Gastrocnemius medialis (tissue), 4 donors: ENCODE measurements at places on chromosomes 12 and 14. TPM values are rescaled to one million over a fixed set of nuclear protein-coding genes. Genes with fewer than 3 reads are reported as not detected.

Gene HOXC5
- 1.4 TPM for total RNA-seq

Gene POTEM
- not detected for total RNA-seq

Gene LALBA
- not detected for total RNA-seq

DNA sequence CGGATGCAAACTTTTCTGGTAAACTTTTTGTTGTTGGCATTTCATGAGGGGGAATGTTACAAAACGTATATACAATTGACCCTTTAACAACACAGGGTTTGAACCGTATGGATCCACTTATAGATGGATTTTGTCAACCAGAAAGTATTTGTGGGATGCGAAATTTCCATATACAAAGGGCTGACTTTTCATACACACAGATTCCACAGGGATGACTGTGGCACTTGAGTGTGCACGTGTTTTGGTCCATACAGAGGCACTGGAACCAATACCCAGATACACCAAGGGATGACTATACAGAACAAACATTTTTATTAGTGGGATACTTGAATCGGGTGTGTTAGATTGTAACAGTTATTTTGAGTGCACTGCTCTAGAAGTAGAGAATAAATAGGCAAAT, 29.8 kb upstream of the CCT2 start:
- H3K27ac ChIP-seq, result no peak overlapping the region
- H3K4me3 ChIP-seq, result no peak overlapping the region
- no peak for DNase-seq
- H3K36me3 ChIP-seq, result no peaks in the 10 kb centered on the region
- H3K4me1 ChIP-seq, result peaks cover 22% of the 10 kb centered on the region

DNA sequence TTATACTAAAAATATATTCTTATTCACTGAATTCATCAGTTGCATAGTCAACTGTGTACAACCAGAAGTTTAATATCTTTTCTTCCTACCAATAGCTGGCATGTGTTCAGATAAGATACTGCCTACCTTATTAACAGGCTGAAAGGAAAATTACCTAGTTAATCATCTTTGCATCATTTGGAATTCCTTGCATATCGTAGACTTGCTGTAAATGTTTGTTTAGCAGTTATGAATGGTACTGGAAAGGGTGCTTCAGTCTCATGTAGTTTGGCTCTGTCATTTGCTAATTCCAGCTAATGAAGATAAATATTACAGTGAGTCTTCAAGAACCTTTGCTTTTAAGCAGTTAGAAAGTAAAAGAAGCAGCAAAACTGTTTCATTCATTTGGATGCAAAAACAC, 84.4 kb downstream of the PPHLN1 start:
- DNase-seq, result no peak
- H3K36me3 ChIP-seq, result no peaks in the 10 kb centered on the region
- no peak overlapping the region for H3K4me3 ChIP-seq
- no peak overlapping the region for H3K27ac ChIP-seq

Gene MYL2
- total RNA-seq, result 2,581 TPM

GRCh38 chr14:92601757-92602417, 88.3 kb downstream of the RIN3 start:
- no peaks in the 10 kb centered on the region for H3K4me1 ChIP-seq
- no peak for DNase-seq
- no peaks in the 10 kb centered on the region for H3K36me3 ChIP-seq
- no peaks in the 10 kb centered on the region for H3K27me3 ChIP-seq
- no peak overlapping the region for H3K27ac ChIP-seq

DNA sequence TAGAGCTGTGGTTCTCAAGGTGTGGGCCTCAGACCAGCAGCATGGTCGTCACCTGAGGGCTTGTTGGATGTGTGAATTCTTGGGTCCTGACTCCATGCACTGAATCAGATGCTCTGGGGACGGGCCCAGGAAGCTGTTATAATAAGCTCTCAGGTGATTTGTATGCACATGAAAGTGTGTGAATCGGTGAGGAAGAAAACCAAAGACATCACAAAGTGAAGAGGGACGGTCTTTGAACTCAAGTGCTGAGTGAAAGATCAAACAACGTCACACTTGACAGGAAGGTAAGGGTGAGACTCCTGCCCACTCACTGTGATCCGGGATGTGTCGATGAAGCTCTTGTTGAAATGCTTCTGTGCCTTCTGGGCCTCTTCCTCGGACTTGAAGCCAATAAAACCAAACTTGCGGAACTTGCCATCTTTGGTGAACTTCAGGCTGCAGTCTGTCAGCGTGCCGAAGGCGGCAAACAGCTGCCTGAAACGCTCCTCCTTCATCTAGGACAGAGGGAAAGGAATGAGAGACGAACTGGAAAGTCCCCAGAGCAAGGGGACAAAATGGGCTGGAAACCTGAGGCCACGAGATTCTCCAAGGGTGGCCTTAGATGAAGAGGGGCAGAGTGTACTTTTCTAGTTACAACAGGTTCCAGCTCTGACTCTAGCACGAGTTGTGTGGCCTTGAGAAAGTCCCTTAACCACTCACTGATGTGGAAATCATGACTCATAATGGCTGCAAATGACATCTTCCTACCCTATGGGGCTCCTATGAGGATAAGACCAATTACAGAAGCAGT, 4.0 kb downstream of the RBM19 start:
- no peak overlapping the region for H3K27ac ChIP-seq
- no peak overlapping the region for H3K4me3 ChIP-seq
- no peak for DNase-seq
- no peaks in the 10 kb centered on the region for H3K27me3 ChIP-seq
- no peaks in the 10 kb centered on the region for H3K36me3 ChIP-seq

DNA sequence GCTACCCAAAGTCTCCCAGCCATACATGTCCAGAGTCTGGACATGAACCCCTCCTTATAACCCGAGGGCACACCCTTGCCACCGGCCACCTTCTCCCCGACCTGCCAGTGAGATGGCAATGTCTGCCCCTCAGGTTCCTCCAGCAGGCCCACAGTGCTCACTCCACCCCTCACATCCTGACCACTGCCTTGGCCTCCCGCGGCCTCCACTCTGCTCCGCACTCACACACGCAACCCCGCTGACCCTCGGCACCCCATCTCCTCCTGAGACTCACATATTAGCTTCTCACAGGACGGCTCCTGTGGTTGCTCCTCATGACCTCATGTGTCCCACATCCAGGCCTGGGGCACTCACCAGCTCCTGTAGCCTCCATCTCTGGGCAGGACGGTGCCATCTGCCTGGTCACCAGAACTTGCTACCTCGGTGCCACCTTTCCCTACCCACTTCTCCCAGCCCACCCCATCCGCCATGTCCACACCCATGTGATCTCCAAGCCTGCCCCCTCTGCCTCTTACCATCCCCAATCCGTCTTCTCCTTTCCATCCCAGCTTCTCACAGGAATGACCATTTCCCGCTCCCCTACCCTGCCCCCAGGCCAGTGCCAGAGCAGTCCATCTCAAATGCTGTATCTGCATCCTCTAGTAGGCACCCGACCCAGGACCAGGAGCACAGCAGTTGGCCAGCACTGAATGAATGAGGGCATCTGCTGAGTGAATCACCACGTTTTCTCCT, 198.6 kb upstream of the DIO3 start:
- peak overlapping the region; percentile 7 for H3K27ac ChIP-seq
- H3K4me1 ChIP-seq, result no peaks in the 10 kb centered on the region
- H3K4me3 ChIP-seq, result no peak overlapping the region

- H3K4me3 ChIP-seq, result no peak overlapping the region
- no peaks in the 10 kb centered on the region for H3K36me3 ChIP-seq
- H3K4me1 ChIP-seq, result peaks cover 3% of the 10 kb centered on the region
- no peak for DNase-seq
- H3K27ac ChIP-seq, result no peak overlapping the region
Observed at GRCh38 chr14:75329369-75329768, 50.7 kb downstream of the FOS start.

DNA sequence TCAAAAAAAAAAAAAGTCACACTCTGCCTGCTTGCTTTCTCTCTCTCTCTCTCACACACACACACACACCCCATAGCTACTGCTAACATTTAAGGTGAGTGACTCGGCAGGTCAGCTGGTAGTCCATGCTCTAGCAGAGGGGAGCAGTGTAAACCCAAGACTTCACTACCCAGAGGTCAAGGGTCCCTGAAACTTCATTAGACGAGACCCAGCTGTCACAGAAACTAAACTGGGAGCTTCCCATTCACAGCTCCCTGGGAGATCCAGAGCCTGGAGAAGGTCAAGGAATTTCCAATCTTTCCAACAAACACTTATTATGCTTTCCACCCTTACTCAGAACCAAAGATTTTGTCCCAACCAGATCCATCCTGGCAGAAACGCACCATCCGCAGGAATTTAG, 33.2 kb downstream of the CKAP4 start:
- no peaks in the 10 kb centered on the region for H3K36me3 ChIP-seq
- no peak for DNase-seq
- no peaks in the 10 kb centered on the region for H3K4me1 ChIP-seq
- H3K4me3 ChIP-seq, result no peak overlapping the region
- no peaks in the 10 kb centered on the region for H3K27me3 ChIP-seq
- H3K27ac ChIP-seq, result no peak overlapping the region

GRCh38 chr14:66254038-66254437, 232.1 kb upstream of the CCDC196 start:
- no peaks in the 10 kb centered on the region for H3K27me3 ChIP-seq
- H3K4me1 ChIP-seq, result no peaks in the 10 kb centered on the region
- H3K4me3 ChIP-seq, result no peak overlapping the region
- H3K36me3 ChIP-seq, result no peaks in the 10 kb centered on the region

GRCh38 chr12:65607401-65607841, 216.9 kb upstream of the HMGA2 start:
- H3K4me1 ChIP-seq, result peaks cover 4% of the 10 kb centered on the region
- H3K4me3 ChIP-seq, result no peak overlapping the region
- no peaks in the 10 kb centered on the region for H3K27me3 ChIP-seq
- H3K27ac ChIP-seq, result no peak overlapping the region
- H3K36me3 ChIP-seq, result no peaks in the 10 kb centered on the region

GRCh38 chr14:74683406-74683805, 29.5 kb downstream of the AREL1 start:
- no peaks in the 10 kb centered on the region for H3K4me1 ChIP-seq
- H3K4me3 ChIP-seq, result no peak overlapping the region
- H3K27me3 ChIP-seq, result no peaks in the 10 kb centered on the region
- no peak for DNase-seq

DNA sequence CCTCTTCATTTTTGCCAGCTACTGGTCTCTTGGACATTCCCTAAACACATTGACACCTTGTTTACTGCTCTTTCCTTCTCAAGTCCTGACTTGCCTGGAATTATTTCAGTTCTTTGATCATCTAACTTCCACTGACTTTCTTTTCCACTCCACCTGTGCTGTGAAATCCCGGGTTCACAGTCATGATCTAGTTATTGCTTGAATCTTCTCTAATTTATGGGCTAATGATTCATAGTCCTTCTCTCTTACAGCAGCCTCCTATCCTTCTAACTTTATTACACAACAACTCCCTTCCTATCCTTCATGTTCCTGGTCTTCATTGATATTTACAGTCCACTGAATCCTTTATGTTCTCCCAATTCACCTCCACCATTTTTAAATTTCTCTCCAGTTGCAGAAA, 260.1 kb downstream of the C12orf75 start:
- no peak for DNase-seq
- no peak overlapping the region for H3K27ac ChIP-seq
- H3K36me3 ChIP-seq, result no peaks in the 10 kb centered on the region
- H3K27me3 ChIP-seq, result no peaks in the 10 kb centered on the region

GRCh38 chr14:68734231-68734732, 58.6 kb downstream of the ZFP36L1 start:
- peaks cover 27% of the 10 kb centered on the region for H3K4me1 ChIP-seq
- DNase-seq, result no peak
- H3K27me3 ChIP-seq, result no peaks in the 10 kb centered on the region
- H3K4me3 ChIP-seq, result no peak overlapping the region
- H3K27ac ChIP-seq, result no peak overlapping the region

- H3K27me3 ChIP-seq, result no peaks in the 10 kb centered on the region
- no peak overlapping the region for H3K4me3 ChIP-seq
- no peak for DNase-seq
- no peak overlapping the region for H3K27ac ChIP-seq
Observed at GRCh38 chr14:53462931-53463778, 310.0 kb upstream of the DDHD1 start.

GRCh38 chr14:100048786-100049185, 16.4 kb upstream of the EVL start:
- DNase-seq, result no peak
- H3K4me1 ChIP-seq, result no peaks in the 10 kb centered on the region
- no peak overlapping the region for H3K27ac ChIP-seq
